WTC11 (cell line): ENCODE measurements at places on chromosomes 7 and 10.
A peak's percentile ranks its signal among the peaks of the same experiment; 100 is the strongest.

- no peak for DNase-seq
Observed at GRCh38 chr10:85946713-85947326, 419.8 kb downstream of the GRID1 start.

- no peak for DNase-seq
Observed at GRCh38 chr7:17528636-17529035, 230.2 kb downstream of the AHR start.

DNA sequence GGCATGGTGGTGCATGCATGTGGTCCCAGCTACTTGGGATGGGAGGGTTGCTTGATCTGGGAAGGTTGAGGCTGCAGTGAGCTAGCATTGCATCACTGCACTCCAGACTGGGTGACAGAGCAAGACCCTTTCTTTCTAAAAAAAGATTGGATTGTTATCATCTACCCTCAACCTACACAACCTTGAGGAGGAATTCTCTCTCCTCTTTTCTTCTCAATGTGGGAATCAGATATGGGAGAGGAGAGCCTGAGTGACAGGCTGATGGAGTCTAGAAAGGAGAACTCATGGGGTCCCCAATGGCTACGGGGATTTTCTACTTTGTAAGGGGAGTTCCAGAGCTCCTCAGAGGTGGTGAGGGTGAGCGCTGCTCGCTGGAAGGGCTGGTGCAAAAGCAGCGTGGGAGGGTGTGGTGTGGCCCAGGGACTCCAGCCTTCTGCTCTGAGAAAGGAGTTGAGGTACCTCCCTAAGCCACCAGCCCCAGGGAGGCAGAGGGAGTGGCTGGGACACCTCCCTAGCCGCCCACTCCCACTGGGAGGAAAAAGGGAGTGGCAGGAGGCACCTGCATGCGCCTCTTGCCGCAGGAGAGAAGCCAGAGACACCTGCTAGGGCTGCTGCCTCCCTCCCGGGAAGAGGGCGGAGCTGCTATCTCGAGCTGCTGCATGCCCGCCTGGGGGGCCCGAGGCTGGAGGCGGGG lies 48.4 kb downstream of the GATA3 start:
- DNase-seq: peak; percentile 32

- no peak for DNase-seq
Observed at GRCh38 chr7:78326876-78327275, 528.3 kb downstream of the PHTF2 start.

GRCh38 chr10:13475124-13475523 lies 53.7 kb downstream of the BEND7 start:
- no peak for DNase-seq

GRCh38 chr7:140068033-140068432 lies 5.3 kb upstream of the PARP12 start:
- no peak for DNase-seq

- DNase-seq: no peak
Observed at GRCh38 chr7:31782411-31782991, 95.5 kb downstream of the PPP1R17 start.

- no peak for DNase-seq
Observed at GRCh38 chr10:26486990-26487850, 49.1 kb downstream of the APBB1IP start.

DNA sequence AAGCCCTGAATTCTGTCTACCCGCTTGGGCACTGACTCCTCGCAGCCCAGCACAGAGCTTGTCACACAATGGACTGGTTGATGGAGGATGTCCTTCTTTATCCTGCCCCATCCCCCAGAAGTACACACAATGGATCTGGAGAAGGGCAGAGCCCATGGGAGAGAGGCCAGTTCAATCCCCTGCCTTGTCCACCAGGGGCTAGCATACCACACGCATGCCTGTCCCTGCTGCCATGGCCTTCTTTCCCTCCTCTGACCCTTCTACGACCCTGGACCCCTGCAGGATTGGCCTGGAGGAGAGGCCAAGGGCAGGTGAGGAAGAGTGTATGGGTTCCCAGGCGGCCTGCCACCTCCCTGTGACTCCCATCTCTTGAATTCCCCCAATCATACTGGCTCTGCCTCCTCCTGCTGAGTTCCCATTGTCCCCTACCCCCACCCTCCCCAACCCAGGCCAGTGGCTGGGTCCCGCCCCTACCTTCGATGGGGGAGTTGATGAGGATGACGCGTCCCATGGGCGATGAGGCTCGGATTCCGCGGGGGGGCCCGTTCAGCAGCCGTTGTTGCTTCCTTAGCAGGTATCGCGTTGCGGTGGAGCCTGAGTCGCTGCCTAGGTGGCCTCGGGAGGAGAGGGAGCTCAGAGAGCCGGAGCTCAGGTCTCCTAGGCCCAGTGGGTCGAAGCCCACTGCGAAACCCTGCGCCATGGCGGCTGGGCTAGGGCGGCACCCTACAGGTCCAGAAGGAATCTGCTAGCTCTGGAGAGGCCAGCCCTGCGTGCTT lies 1.2 kb downstream of the PDZD7 start:
- no peak for DNase-seq

DNA sequence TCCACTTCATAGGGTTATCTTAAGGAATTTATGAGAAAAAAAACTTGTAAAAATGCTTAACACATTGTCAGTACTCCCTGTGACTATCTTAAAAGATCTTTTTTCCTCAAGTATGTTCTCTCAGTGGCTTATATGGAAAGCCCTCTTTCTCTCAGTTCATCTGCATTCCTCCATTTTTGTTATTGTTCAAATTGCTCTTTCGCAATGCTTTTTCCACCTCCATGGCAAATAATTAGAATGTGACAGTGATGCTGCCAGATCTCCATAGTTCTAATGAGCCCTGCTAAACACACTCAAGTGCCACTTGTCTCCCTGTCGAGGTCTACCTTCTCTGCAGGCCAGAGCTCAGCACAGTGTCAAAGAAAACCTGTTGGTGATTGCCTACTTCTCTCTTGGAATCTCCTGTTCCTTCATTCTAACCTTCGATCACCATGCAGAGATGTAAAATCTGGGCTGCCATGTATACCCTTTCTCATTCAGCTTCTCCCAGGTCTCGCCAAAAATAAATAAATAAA lies 37.2 kb upstream of the ABCB5 start:
- no peak for DNase-seq

DNA sequence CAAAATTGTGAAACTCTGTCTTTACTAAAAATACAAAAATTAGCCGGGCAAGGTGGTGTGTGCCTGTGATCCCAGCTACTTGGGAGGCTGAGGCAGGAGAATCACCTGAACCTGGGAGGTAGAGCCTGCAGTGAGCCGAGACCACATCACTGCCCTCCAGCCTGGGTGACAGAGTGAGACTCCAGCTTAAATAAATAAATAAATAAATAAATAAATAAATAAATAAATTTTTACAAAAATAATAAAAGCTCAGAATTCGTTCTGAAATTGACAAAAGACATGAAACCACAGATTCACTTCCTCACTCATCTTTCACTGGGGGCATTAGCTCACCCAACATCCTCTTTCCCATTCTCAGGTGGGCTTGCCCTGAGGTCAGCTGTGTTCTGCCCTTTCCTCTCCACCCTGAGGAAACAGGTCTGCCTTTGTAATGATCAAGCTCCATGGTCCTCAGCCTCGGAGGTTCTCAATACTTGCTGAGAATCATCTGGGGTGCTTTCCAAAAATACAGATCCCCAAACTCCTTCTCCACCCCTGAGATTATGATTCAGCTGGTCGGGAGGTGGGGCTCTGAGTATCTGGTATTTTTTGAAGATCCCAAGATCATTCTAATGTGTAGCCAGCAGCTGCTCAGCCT lies 29.2 kb upstream of the APBB1IP start:
- no peak for DNase-seq

DNA sequence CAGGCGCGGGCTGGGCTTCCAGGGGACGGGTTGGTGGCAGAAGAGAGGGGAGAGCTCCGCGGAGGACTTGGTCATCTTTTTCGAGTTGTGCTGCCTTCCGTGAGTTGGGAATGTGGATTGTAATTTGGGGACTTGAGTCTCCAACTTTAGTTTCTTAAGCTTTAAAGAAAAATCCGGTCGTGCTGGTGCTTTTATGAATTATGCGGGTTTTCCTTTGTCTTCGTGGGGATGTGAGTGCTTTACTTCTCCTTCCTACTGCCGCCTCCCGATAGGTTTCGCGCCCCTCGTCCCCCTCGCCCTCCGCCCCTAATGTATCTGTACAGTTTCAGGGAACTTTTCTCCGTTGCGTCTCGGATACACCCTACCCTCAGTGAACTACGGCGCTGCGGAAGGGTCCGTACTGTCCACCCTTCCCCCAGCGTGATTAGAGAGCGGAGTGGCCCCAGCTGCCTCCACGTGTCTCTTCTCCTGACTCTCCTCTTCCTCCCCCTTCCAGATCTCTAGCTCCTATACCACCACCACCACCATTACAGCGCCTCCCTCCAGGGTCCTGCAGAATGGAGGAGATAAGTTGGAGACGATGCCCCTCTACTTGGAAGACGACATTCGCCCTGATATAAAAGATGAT lies 649 bp downstream of the SCD start:
- DNase-seq: no peak

DNA sequence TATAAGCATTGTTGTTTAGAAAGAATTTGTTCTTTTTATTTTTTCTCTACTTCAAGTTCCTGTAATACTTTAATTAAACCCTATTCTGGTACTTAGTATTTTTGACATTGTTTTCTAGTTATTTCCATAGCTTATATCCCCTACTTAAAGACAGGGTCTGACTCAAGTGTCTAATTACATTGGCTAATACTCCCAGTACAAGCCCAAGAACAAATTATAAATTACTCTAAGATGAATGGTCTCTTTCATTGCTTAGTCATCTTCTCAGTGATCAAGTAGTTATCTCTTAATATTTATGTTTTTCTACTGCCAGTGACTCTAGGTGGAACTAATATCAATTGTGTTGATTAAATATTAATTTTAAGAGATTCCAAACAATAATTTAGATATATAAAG lies 21.6 kb downstream of the AHR start:
- DNase-seq: no peak

DNA sequence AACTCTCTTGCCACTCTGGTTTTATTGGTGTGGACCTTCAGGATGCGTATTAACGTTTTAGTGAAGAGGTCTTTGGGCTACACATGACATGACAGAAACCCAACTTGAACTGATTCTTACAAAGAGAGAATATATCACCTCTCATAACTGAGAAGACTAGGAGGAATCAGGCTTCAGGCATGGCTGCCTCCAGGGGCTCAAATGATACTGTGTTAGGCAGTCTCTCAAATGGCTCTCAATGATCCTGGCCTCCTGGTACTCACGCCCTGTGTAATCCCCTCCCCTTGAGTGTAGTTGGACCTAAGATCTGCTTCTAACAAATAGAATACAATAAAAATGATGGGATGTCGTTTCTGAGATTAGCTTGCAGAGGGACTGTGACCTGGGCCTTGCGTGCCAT lies 58.5 kb upstream of the SYPL1 start:
- DNase-seq: no peak

DNA sequence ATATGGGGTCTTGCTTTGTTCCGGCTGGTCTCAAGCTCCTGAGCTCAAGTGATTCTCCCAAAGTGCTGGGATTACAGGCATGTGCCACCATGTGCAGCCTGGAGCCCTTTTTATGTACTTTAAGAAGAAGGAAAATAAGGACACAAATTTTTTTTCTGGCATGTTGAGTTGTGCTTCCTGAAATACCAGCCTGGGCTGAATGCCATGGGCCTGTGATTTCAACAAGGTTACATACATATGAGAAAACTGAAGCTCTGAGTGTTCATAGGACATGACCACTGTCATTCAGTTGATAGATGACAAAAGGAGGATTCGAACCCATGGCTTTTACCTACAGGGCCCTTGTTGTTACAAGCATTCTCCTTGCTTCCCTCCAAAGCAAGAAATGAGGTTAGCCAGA lies 36.1 kb downstream of the ST8SIA6 start:
- no peak for DNase-seq

DNA sequence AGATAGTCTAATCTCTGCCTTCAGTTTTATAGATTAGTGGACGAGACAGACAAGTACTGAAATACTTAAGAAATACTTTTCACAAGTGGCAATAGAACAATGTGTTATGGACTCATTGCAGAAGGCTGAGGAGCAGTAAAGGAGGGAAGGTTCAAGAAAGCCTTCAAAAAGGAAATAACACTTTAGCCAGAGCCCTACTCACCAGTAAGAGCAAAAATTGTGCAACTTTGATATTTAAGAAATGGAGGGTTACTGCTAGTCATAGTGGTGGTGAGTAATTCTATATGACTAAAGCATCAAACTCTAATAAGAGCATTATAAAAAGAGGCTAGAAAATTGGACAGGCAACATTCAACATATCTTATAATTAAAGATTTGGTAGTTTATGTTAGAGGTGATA lies 28.8 kb downstream of the PTPN12 start:
- no peak for DNase-seq

GRCh38 chr10:26938578-26938977 lies 77.8 kb upstream of the ABI1 start:
- DNase-seq: no peak

DNA sequence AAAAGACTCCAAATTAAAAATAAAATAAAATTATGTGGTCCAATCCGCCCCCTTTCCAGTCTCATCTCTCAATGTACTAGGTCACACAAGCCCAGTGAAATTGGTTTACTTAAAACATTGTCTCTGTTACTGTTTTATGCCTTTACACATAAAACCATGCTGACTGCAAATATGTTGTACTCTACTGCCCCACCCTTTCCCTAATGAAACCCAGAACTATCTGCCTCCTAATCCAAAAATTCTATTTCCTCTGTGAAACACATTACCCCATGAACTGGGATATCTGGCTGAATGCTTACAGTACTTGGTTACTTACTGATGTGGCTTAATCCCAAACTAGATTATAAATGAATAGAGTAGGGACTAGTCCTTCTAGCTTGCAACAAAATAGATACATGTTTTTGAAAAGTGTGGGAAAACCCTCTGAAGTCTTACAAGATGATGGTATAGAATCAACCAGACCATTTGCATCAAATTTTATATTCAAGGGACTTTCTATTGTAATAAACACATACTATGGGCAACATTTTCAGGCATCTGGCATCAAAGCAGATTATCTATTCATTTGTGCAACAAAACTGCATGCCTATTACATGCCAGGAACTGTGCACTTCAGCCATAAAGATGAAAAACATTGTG lies 10.0 kb upstream of the KMT2E start:
- DNase-seq: no peak

GRCh38 chr7:155282671-155283070 lies 15.0 kb upstream of the INSIG1 start:
- no peak for DNase-seq
